Right renal pelvis (tissue), 4 donors: ENCODE measurements at places on chromosomes 3 and 15. TPM values are rescaled to one million over a fixed set of nuclear protein-coding genes. Genes with fewer than 3 reads are reported as not detected.
A peak's percentile ranks its signal among the peaks of the same experiment; 100 is the strongest.

GRCh38 chr15:93221759-93222158 is 132.7 kb upstream of the RGMA start:
- DNase-seq = no peak

DNA sequence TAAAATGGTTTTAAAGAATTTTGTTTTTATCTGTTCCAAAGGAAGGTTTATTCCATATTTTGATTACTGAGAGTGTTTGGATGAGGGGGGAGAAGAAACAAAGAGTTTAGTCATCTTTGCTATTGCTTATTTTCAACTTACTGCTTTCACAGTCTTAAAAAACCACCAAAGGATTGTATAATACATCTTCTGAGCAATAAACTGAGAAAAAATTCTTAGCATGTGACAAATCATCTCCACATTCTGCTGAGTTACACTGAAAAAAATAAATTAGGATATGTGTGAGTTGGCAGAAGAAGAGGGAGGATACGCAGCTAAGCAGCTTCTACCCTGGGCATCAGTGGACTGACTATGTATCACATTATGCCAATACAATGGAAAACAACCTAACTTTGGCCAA is 23.2 kb upstream of the ACTC1 start:
- DNase-seq = no peak

DNA sequence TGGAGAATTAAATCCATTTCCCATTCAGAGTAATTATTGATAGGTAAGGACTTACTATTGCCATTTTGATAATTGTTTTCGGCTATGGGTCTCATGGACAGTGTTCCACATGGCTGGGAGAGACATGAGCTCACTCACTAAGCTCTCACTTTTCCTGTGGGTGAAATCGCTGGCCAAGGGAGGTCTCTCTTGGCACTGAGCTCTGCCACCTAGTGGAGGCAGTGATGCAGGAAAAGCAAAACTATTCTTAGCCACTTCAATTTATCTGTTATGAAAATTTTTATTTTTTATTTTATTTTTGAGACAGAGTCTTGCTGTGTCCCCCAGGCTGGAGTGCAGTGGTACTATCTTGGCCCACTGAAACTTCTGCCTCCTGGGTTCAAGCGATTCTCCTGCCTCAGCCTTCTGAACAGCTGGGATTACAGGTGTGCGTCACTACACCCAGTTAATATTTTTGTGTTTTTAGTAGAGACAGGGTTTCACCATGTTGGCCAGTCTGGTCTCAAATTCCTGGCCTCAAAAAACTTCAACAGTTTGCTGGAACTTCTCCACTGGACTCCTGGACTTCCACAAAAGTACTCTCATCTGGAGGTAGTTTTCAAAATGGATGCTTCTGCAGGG is 4.7 kb upstream of the RNF13 start:
- DNase-seq = peak; percentile 31

DNA sequence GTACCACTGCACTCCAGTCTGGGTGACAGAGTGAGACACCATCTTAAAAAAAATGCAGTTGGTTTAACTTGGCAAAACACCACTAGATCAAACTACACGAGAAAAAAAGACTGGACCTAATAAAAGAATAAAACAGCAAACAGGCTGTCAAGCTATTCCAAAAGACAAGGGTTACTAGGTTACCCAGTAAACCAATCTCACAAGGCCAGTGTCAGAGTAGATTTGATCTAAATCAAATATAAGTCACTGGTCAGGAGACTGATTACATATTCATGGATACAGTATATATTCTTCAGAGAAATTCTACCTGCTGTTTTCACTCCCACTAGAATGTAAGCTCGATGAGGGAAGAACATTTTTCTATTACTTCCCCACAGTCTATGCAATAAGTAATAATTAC is 2.5 kb upstream of the GANC start:
- no peak for DNase-seq

DNA sequence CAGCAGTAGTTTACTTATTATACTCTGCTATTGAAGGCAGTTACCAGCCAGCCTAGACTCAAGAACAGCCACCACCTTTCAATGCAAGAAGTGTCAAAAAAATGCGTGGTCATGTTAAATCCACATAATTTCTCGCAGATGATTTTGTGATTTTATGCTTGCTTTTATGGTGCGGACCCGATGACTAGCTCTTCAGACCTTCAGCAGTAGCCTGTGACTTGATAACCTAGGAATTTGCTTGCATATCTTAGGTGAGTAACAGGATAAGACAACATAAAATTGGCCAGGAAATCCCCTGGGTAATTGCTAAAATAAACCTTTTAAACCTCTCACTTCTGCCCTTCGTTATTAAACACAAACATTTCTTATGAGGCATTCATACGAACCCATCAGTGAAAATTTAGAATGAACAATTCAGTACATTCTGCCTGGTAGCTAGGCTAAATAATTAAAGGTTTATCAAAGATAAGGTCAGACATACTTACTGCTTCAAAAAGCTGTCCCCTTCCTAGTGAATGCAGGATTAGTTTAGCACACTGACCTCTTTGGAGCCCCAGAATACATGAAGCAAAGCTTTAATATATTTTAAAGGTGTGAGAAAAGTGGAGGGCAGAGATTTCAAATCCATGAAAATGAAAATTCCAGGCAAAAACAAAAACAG is 798.8 kb downstream of the OTOL1 start:
- no peak for DNase-seq

DNA sequence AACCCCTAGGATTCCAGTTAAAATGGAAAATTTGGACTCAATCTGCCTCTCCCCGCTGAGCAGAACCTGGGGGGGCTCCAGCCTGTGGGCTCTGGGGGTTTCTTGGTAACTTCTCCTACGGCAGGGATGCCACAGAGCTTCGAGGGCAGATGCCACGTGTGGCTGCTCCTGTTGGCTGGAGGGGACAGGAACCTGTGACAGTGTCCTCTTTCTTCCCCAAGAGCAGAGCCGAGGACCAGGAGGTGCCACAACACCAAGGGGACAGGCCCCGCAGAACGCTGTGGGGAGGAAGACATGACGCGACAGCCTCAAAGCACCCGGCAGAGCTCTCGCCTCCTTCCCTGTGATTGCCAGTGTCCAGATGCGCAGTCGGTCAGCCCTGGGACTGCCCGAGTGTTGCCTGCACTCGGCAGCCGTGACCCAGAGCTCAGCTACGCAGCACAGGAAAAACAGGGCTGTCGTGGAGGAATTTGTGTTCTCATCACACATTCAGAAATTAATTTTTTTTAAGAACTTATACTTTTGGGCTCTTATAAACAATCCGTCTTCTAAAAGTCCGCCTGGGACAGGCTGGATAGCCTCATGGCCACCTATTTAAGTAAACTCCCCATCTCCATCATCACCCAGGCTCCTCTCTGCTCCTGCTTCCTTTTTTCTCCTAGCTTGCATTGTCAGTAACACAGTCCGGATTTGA is 131.9 kb upstream of the MEF2A start:
- DNase-seq = no peak

DNA sequence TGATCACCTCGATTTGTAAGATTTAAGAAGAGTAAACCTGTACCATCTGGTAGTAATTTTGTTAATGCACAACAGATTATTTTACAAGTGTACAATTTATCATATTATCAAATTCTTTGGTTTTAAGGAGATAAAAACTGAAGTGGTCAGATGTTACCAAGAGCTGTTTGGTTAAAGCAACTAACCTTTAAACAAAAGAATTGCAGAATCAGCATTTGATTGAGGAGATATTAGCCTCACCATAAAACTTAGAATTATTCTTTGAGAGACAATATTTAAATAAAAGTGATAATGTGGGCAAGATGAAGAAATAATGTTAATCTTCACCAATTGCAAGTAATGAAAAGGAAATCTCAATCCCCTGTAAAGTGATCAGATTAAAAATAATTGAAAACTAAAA is 1034.9 kb downstream of the ROBO1 start:
- DNase-seq = no peak

GRCh38 chr3:45029661-45030060 is 3.6 kb downstream of the CLEC3B start:
- no peak for DNase-seq

DNA sequence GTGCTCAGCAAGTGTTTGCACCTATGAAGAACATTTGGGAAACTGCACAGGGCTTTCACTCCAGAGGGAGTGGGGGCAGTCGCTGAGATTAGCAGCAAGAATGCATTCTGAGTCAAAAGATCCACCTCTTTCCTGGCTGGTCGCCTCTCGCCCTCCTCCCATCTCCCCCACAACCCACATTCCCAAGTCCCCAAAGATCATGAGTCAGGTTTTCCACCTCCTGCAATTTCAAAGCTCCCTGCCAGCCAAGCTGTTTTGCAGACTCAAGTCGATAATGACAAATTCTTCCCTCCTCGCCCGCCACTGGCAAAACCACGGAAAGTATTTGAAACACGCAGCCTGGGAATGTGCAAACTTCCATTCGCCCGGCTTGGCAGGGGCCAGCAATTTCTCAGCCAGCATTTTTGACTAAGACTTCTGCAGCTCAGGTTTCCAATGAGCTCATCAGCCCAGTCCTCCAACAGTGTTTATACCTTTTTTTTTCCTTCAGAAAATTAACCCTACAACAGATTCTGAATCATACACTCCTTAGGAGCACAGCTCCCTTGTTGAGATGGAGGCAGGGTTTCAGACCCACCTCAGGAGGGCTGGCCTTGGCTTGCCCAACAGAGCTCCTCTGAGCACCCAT is 181.4 kb downstream of the SMAD6 start:
- DNase-seq = peak; percentile 35

DNA sequence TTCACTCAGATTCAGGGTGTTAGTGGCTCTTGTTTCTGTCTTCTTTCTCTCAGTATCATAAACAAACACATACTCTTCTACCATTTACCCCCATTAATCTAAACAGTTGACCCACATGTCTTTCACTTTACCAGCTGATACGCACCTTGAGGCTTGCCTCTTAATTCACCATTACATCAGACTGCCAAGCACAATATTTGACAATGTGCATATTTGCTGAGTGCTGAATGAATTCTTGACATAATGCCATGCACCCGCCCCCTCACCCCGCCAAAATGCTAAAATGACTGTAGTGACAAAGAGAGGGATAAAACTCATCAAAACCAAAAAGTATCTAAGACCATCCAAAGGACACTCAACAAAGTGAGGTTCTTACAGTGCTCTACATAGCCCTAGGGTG is 57.4 kb downstream of the NGLY1 start:
- DNase-seq = no peak

DNA sequence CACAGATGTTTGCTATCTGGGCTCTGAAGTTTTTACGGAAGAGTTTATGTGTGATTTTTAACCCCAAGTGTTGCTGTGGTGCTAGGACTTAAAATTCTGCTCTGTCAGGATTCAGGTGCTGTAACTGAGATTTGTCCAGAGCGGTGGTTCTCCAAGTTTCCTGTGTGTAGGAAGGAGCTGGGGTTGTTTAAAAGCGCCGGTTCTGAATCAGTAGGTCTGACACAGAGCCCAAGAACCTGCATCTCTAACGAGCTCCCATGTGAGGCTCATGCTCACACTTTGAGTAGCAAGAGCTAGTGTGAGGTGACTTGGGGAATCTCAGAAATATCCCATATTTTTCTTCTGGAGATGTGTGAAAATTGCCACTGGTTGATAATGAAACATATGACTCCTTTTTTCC is 325.5 kb downstream of the SATB1 start:
- no peak for DNase-seq

- DNase-seq = no peak
These were observed 33.5 kb downstream of the CLDN18 start for GRCh38 chr3:138043266-138044029.

DNA sequence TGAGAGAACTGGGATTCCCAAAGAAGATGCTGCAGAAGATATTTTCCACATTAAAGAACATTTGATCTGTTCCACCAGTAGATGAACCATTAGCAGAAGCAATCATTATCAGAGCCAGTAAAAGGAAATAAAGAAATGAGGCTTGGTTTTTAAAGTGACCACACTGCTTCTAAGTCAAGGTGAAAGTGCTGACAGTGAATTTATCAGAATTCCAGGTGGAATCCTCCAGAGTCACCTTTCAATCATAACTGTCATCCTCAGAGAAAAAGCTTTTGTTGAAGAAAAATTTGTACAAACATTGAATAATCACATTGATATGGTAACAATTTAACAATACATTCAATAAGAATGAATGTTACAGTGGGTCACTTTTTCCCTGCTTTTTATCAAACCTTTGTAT is 99.8 kb downstream of the GREM1 start:
- DNase-seq = no peak

- no peak for DNase-seq
These were observed 85.2 kb downstream of the KBTBD8 start for GRCh38 chr3:67083277-67083676.

- no peak for DNase-seq
These were observed at the start of the genes OSBPL10 and ZNF860 for GRCh38 chr3:31981206-31982181. TSS of gene OSBPL10 (minus strand) at chr3:31981262. CDS start at chr3:31981179, 83 bp downstream. TSS of gene ZNF860 (plus strand) at chr3:31981750. CDS start at chr3:31989080, 7,330 bp downstream.

- DNase-seq = no peak
These were observed 57.1 kb upstream of the WNT5A start for GRCh38 chr3:55544219-55544618.

DNA sequence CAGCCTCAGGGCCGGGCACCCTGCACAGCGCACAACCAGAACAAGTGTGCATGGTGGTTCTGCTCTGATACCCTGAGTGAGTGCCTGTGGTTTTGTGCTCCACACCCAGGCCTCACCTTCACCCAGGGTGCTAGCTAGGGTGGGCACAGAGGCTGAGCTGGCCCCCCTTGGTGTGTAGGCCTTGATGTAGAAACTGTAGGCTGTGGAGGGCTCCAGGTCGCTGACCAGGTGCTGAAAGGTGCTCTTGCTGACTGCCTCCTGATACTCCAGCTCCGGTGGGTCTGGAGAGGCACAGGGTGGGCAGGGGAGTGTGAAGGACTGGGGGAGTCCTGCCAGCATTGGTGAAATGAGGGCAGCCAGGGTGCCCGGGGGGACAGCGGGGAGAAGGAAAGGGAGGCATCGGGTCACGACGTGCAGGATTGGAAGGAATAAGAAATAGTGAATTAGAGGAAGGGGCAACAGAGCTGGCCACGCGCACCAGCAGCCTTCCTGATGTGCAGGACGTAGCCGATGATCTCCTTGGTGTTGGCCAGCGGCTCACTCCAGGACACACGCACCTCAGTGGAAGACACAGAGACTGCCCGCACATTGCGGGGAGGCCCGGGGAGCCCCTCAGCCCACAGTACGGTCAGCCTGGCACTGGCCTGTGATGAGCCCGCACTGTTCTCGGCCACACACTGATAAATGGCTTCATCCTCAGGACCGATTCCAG is 26.6 kb downstream of the RNU5B-1 start:
- no peak for DNase-seq

GRCh38 chr3:151219056-151219455 is 16.0 kb upstream of the GPR171 start:
- DNase-seq = no peak

- DNase-seq = no peak
These were observed 9.2 kb upstream of the HLTF start for GRCh38 chr3:149095487-149095886.

- DNase-seq = peak; percentile 62
These were observed 61.1 kb downstream of the AMOTL2 start for GRCh38 chr3:134312873-134313846.

The AP4E1 gene
- polyA plus RNA-seq = 9.2 TPM

The ZIC1 gene
- polyA plus RNA-seq = 0.39 TPM

The LINGO1 gene
- 14.3 TPM for polyA plus RNA-seq

The ECT2 gene
- polyA plus RNA-seq = 45.3 TPM

The ABHD6 gene
- 10.4 TPM for polyA plus RNA-seq

The TRH gene
- 0.51 TPM for polyA plus RNA-seq

The PEX11A gene
- polyA plus RNA-seq = 22.1 TPM

The ZXDC gene
- 35.5 TPM for polyA plus RNA-seq

The FHIT gene
- polyA plus RNA-seq = 27.4 TPM

The CKMT1B gene
- polyA plus RNA-seq = 2.5 TPM

The ALDH1A2 gene
- polyA plus RNA-seq = 256 TPM

The CIB2 gene
- polyA plus RNA-seq = 27.7 TPM

The CEP97 gene
- polyA plus RNA-seq = 12.8 TPM

The ERC2 gene
- polyA plus RNA-seq = 3.4 TPM

The CDC25A gene
- polyA plus RNA-seq = 11.7 TPM
